Umbilical cord (tissue), 2 donors: ENCODE measurements at places on chromosomes 2 and 18.
A peak's percentile ranks its signal among the peaks of the same experiment; 100 is the strongest.

DNA sequence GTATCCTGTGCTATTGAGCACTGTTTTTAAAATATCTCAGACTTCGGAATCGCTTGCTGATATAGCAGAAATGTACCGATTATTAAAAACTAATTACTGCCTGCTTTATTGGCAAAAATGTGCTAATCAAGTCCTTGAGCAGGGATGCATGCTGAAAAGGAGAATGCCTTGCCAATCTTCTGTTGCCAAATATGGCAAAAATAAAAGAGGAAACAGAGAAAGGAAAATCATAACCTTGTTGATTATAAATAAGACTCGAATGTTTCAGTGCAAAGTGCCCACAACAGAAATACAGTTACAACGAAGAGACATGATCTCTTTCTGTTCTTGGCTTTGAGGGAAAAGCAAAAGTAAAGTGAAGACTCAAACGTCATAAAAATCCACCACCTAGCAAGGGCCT lies 248.5 kb downstream of the TMEM182 start:
- no peak for DNase-seq

GRCh38 chr2:201860636-201861066 lies 54.3 kb downstream of the CDK15 start:
- peak; percentile 92 for DNase-seq

- no peak for DNase-seq
These were observed 78.1 kb upstream of the TTC39C start for GRCh38 chr18:23936381-23936958.

- DNase-seq = no peak
These were observed 409.1 kb downstream of the TNS1 start for GRCh38 chr2:217593732-217594131.

- DNase-seq = peak; percentile 28
These were observed 121.3 kb downstream of the AGAP1 start for GRCh38 chr2:235614900-235615712.

GRCh38 chr2:37631698-37632097 lies 39.7 kb downstream of the CDC42EP3 start:
- no peak for DNase-seq

DNA sequence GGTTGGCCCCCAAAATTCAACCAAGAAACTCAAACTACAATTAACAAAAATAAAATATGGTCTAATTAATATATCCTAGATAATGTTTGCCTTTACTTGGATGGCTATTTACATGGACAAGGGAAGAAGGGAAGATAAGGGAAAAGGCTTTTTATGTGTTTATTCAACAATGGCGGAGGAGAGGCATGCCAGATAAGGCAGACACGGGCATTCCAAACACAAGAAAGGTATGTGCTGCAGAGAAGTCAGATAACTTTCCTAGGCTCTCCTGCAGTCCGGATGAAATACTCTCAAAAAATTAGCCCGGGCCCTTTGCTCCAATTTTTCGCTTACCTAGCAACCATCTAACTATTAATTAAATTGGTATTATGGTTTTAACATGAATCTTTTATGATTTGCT lies 5.1 kb upstream of the TTR start:
- no peak for DNase-seq
